ENCODE measurements at places on chromosomes 12 and 14.
A peak's percentile ranks its signal among the peaks of the same experiment; 100 is the strongest.

DNA sequence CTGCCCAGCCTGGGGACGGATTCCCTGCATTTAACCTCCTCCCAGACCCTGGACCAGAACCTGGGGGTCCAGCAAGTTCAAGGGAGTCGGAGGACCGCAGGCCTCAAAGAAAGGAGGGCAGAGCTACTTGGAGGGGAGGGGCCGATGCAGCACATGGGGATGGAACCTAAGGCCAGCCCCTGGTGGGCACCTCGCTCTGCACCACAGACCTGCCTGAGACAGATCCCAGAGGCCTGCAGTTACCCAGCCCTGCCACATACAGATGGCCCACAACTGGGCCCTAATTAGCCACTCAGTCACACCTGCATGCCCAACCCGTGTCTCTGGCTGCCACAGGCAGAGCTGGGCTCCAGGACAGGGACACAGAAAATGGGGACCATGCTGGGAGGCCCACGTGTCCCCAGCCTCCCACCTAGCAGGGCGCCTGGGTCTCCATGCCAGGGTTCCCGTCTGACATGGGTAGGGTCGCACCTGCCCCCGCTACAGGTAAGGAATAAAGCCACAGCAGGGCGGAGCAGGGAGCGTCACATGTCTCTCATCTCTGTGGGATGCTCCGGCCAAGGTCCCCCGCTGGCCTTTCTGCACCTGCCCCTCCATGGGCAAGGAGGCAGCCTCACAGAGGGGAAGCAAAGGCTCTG lies 16.7 kb downstream of the AKT1 start:
- no peak for DNase-seq

- DNase-seq = peak; percentile 14
These were observed 54.3 kb downstream of the NINJ2 start for GRCh38 chr12:608921-609320.

DNA sequence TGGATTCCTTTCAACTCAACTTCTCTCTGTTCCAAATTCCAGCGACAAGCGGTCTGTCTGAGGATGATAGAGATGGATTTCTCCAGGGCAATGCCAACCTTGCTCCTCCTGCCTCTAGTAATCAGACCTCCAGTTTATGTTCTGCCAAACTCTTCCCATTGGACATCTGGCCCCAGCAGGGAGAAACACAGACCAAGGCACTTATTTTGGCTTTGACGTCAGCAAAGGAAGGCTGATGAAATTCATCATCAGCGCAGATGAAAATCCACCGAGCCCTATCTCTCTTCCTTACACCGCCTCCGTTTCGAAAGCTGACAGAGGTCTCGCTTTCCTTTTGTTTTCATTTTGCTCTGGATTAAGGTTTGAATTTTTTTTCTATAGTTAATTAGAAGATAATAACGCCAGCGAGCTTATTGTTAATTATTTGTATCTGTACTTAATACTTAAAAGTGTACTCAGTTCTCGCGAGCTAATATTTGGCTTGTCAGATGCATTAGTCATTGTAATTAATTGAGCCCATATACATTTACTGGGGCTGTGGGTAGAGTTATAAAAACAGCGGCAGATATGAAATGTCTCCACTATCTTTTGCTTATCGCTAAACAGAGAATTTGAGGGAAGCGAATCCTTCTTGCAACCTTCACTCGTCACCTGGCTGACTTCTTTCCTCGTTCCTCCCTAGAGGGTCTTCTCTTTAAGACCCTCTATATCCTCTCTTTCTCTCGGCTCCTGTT lies 35.9 kb upstream of the MED13L start:
- no peak for DNase-seq

GRCh38 chr12:29201296-29201695 lies 52.2 kb downstream of the FAR2 start:
- no peak for DNase-seq

- DNase-seq = no peak
These were observed 78.6 kb upstream of the TBX3 start for GRCh38 chr12:114762490-114763110.

DNA sequence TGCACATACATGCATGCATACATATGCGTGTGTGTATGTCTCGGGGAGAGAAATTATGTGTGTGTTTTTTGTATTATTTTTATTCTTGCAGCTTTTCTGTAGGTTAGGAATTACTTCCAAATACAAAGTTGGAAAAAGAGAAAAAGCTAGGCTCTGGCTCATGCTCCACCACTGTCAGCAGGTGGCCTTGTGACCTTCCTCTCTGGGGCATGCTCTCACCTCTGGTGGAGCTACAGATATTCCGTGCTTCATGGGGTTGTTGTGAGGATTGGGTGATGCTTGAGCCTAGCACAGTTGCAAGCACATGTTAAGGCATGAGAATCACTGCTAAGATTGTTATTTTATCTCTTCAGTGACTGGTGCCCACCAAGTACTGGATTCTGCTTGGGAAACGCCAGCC lies 6.7 kb upstream of the SERPINA6 start:
- DNase-seq = no peak

GRCh38 chr14:63180011-63180410 lies 24.2 kb upstream of the RHOJ start:
- no peak for DNase-seq

DNA sequence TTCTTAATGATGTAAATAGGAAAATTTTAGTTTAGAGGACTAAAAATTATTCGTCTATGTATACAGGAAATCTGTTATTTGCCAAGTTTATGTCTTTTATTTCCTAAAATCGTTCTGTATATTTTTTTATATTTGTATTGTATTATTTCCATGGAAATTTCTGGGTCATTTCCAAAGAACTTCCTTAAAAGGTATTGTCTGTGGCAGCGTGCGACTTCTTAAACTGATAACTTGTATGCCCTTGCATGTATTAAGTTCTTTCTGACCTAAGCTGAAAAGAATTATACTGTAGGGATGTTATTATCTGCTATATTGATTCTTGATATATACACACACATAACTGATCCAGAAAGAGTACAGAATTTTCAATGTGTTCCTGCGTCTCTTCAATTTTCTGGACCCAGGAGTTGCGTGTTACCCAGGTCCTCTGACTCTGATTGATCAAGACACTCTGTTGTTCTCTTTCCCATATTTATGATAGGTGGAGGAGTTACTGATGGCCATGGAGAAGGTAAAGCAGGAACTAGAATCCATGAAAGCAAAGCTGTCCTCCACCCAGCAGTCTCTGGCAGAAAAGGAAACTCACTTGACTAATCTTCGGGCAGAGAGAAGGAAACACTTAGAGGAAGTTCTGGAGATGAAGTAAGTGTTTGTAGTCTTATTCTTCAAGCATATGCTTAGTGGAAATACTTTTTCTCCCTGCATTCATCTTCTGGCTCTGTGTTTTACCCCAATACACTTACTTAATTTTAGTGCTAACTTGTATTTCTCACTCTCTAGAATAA lies 298.5 kb downstream of the ERC1 start:
- DNase-seq = no peak

GRCh38 chr12:30914986-30915591 lies 11.5 kb upstream of the TSPAN11 start:
- DNase-seq = no peak

DNA sequence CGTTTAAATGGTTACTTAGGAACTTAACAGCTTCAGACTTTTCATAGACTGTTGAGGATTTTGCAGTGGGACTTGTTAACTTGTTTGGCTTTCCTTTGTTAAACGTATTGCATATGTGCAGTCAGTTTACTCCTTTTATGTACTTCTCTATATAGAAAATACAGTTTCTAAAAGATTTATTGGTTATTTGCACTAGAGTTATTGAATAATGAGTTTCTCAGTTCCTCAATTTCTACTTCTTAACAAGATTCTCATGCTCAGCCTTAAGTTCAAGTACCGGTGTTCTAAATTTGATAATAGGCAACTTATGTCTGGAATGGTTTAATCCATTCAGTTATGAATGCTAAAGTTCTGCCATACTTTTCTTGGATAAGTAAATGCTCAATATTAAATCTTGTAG lies 919 bp downstream of the PSMA3 start:
- DNase-seq = no peak

DNA sequence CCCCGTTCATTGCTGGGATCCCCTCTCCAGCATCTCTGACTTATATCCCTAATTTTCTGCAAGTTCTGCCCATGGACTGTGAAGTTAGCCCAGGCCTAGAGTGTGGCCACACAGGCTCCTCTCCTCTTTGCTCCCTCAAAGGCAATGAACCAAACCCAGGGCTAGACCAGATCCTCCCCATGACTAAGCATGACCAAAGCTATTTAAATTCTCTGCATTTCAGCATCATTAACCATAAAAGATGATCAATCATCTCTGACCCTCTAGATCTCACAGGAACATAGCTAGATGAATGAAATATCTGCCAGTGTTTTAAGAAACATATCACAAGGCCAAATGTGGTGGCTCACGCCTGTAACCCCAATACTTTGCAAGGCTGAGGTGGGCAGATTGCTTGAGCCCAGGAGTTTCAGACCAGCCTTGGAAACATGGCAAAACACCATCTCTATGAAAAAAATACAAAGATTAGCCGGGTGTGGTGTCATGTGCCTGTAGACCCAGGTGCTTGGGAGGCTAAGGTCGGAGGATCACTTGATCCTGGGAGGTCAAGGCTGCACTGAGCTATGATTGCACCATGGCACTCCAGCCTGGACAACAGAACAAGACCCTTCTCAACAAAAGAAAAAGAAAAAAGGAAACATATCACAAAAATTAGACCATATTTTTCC lies 2.2 kb upstream of the KRT3 start:
- no peak for DNase-seq

GRCh38 chr12:52865090-52865944 lies 16.5 kb upstream of the KRT78 start:
- no peak for DNase-seq

DNA sequence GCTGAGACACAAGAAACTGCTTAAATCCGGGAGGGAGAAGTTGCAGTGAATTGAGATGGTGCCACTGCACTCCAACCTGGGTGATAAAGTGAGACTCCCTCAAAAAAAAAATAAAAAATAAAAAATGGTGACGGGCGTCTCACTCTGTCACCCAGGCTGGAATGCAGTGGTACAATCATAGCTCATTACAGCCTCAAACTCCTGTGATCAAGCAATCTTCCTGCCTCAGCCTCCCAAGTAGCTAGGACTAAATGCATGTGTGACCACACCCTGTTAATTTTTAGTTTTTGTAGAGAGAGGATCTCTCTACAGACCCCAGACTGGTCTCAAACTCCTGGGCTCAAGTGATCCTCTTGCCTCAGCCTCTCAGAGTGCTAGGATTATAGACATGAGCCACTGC lies 9.1 kb downstream of the SNX6 start:
- DNase-seq = no peak

DNA sequence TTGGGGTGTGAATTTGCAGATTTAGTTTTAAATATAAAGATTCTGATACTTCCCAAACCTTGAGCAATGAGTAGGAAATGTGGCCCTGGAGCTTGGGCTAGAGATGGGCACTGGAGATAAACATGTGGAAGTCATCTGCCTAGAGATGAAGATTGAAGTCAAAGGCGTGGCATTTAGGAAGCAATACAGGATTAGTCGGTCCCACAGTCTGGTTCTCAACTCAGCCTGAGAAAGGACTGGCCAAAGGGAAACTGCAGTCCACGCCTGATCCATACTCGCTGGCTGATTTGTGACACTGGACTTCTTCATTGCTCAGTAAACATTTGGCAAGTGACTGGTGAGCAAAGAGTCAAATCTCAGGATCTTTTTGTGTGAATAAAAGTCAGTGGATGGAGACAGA lies 268.2 kb upstream of the ATP2B1 start:
- DNase-seq = no peak

DNA sequence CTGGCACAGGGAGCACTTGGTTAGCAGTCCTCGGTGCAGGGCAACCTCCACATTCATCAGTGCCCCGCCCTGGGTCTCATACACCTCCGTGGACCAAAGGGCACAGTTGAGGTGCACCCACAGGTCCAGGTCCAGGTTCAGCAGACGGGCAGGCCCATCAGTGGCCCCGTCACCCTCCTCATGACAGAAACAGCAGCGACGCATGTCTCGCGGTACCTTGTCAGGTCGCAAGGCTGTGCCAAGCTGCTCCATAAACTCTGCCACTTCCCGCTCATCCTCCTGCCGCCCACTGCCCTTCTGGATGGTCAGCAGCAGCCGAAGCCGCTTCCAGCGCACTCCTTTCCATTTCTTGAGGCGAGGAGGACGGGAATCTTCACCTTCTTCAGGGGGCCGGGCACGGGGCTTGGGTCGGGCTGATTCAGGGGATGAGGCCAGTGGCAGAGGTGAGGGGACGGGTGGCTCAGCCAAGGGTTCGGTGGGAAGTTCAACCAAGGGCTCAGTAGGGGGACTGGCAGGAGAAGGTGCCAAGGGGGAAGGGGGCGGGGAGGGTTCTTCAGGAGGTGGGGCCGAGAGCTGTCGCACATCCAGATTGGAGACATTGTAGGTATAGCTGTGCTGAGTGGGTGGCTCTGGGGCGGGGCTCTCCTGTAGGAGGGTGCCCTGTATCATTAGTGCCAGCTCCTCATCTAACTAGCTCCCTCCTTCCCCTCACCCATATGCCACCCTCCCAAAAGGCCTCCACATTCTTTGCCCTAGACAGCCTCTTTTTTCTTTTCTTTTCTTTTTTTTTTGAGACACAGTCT lies 8.3 kb upstream of the PRKAG1 start:
- peak; percentile 82 for DNase-seq

GRCh38 chr14:63267171-63267570 lies 51.6 kb downstream of the GPHB5 start:
- DNase-seq = no peak

DNA sequence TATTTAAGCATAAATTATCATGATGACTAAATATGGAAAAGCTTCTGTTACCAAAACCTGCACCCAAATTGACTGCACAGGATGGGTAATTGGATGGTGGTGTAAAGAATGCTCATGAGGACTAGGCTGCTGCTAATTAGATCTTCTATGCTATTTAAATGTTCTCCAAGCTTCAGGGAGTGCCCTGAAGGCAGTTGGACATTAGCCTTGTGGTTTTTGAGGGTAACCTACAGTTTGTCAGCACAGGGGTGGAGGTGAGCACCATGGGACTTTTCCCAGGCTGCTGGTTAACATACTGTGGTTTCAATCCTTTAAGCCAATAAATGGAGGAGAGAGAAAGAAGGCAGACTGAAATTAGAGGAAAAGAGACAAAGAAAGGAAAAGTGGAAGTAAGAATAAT lies 145.0 kb downstream of the WIF1 start:
- DNase-seq = no peak

Measured in mesenteric fat pad (tissue), 1 donor.